COR-L47 (cell line): ENCODE measurements at places on chromosomes 16 and 17.

- DNase-seq = peak; percentile 52
Measured at GRCh38 chr16:52568983-52569690, 22.2 kb upstream of the TOX3 start.

GRCh38 chr17:55783684-55784245 is 32.9 kb downstream of the PCTP start:
- DNase-seq = no peak

DNA sequence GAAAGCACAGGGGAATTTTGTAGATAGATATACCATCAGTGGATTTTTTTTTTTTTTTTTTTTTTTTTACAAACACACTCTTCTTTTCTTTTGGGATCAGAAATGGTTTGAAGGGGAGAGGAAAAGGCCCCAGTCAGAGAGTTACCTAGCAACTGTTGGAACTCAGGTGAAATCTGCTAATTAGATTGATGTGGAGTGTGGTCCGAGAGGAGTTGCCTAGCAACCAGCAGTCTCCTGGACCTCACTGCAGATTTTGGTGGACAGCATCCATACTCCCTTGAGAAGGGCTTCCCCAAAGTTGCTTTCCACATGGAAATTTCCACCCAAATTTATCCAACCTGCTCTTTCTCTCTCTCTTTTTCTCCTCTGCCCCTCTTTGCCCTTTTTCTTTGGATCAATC is 165.4 kb downstream of the UTP18 start:
- DNase-seq = no peak

DNA sequence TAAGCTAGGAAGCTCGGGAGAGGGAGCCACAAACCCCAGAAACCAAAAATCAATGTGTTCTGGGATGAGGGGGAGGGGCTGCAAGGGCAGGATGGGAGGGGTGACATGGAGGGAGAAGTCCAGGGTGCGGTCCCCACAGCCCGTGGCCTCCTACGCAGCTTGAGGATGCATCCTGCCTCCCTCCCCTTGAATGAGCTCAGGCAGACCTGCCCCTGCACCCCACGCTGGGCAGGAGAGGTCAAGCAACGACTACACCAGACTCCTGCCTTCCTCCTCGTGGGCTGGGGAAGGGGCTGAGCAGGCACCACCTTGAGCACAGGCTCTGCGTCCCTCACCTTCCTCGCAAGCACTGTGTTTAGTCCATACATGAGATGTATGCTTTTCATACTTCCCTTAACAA is 3.9 kb downstream of the ANKRD13B start:
- no peak for DNase-seq

- DNase-seq = no peak
Measured at GRCh38 chr17:222172-222571, 40.7 kb upstream of the DOC2B start.

DNA sequence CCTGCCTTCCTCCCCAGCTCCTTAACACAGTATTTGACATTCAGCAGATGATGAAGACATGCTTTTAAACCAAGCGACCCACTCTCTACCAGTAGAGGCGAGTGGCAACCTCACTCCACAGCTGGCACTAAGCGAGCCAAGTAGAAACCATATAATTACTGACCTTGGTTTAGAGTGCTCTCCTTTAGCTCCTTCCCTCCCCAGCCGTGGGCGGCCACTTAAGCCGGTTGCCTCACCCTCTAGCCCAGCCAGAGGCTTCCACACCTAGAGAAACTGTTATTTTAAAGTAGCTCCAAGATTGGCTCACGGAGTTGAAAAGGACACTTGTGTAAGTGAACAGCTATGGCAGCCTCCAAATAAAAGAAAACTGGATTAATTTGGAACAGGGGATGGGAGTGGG is 109.1 kb upstream of the CRHR1 start:
- DNase-seq = no peak
